ENCODE measurements at places on chromosomes 4 and X.

- DNase-seq = no peak
These were observed 88.4 kb downstream of the PPP3CA start for GRCh38 chr4:101258883-101259282.

DNA sequence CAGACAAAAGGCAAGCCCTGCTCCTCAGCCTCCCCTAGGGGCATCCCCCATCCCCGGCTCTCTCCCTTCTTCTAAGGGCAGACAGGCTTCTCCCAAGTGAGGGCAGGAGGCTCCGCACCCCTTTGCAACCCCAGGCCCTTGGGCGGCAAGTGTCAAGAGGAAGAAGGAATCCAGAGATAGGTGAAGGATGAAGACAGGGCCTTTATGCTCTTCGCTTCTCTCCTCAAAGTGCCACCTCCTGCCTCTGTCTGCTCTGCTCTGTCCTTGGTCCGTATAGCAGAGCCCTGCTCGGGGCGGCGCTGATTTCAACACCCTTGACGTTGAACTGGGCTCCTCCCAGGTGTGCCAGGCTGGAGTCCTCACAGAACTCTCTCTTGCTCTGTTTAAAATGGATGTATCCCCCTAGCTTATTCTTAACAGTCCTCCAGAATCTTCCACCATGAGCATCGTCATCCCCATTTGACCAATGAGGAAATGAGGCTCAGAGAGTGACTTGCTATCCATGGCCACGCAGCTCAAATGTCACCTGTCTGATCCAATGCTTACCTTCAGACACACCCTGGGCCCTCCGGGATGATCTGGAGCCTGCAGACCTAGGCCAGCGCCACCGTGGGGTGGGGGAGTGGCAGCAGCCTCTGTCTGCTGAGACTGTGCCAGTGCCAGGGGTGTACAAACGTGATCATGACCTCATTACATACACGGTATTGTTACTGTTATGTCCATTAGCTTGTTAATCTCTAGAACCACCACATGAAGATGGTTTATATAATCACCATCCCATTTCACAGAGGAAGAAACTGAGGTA is 99.8 kb downstream of the PHKA2 start:
- no peak for DNase-seq

- DNase-seq = no peak
These were observed 183.9 kb downstream of the OPHN1 start for GRCh38 chrX:68249401-68249831.

GRCh38 chrX:122418758-122419157 is 765.3 kb upstream of the GRIA3 start:
- DNase-seq = no peak

- no peak for DNase-seq
These were observed 305.9 kb downstream of the ADGRL3 start for GRCh38 chr4:61505773-61506685.

DNA sequence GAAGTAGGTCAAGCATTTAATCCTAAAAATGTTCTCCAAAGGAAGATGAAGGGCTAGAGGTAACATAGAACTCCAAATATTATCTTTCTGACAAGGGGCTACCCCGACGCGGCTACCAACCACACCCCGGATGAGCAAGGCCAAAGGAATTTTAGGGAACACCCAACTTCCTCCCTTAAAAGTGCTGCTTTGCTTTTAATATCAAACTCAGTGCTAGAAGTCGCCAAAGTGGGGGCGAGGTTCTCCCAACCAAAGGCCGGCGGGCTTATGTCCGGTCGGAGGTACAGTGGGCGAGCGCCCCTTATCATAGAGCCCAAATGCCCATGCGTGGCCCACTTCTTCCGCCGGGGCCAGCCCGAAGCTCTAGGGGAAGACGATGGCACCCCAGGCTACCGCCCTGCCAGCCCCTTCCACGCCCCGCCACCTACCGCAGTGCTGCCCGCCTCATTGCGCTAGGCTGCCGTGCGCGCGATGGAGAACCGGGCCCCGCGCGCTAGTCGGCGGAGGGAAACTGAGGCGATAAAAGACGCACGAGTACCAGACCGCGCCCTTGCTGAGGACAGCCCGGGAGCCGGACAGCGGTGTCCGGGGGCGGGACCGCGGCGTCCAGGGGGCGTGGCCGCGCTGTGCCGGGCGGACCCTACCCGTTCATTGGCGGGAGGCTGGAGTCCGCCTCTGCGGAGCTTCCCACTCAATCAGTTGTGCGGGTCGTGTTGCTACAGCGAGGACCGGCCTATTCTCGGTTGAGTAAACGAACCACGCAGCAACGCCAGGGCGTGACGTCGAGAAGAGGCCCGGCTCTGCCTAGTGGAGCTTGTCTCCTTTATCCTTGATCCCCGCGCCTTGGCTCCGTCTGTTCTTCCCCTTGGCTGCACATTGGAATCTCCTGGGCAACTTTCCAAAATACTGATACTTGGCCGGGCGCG is at the start of gene ACOT9:
ACOT9 (minus strand) TSS at position 580 of the 926 bp plus-strand sequence; CDS start at position 448, 132 bp downstream.
- peak; percentile 44 for DNase-seq

DNA sequence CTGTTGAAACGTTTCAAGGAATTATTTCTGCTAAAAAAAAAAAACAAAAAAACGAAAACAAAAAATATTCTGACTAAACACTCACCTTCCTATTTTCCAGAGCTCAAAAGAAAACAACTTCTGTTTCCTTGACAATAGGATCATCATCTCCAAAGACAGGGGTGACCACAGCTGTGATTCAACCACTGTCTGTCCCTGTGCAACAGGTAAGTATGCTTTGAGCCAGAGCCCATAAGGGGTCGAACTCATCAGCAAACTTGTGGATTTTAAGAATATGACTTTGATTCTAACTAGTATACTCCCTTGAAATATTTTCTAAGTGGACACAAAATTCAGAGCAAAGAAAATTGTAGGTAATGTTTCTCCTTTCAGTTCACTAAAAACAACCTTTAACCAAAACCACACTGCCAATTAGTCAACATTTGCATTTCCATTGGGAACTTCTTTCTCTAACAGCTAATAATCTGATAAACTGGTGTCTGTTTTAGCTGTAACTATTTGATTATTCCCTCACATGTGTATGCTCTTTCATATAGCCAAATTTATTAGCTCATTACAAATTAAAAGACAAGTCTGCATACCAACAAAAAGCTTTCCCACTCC is 186.1 kb downstream of the PALLD start:
- no peak for DNase-seq

- no peak for DNase-seq
These were observed 184.0 kb upstream of the TBL1X start for GRCh38 chrX:9280831-9281230.

- no peak for DNase-seq
These were observed 55.7 kb upstream of the CLDN34 start for GRCh38 chrX:9911487-9911886.

- DNase-seq = no peak
These were observed 276.9 kb upstream of the TACR3 start for GRCh38 chr4:103996637-103997036.

DNA sequence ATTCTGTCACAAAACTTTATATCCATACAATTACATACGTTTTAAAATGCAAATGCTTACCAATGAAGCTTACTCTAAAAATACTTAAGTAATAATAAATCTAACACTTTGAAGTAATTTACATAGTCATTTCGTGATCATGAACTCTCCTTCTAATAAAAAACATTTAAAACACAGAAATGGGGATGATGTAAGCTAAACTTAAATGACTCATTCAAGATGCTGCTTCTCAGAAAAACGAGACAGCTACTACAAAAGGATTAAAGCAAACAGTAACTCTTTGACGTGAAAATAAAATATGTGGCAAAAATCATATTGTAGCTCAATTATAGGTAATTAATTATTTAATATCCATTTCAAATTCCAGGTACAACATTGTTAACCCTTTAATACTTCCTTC is 148.7 kb downstream of the FGF16 start:
- DNase-seq = no peak

DNA sequence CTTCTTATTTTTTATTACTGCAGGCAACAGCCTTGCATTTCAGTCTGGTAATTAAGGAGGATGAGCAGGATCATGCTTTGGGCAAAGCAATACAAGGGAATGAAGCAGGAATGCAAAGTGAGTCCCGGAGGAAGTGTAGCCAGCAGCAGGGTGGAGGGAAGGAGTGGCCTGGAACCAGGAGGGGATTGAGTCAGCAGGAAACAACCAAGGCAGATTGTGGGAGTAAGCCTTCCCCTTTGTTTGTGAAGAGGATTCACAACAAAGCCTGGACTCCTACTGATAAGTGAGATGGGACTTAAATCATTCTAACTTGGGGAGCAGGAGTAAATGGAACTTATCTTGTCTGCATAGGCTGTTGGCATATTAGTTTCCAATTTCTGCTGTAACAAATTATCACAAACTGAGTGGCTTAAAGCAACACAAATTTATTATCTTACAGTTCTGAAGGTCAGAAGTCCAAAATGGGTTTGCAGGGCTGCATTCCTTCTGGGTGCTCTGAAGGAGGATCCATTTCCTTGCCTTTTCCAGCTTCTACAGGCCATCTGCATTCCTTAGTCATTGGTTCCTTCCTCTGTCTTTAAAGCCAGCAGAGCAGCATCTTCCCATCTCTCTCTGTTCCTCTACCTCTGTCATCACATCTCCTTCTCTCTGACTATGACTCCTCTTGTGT is 93.2 kb upstream of the AP1S2 start:
- DNase-seq = no peak

- DNase-seq = no peak
These were observed 126.4 kb upstream of the NOCT start for GRCh38 chr4:138889216-138889615.

DNA sequence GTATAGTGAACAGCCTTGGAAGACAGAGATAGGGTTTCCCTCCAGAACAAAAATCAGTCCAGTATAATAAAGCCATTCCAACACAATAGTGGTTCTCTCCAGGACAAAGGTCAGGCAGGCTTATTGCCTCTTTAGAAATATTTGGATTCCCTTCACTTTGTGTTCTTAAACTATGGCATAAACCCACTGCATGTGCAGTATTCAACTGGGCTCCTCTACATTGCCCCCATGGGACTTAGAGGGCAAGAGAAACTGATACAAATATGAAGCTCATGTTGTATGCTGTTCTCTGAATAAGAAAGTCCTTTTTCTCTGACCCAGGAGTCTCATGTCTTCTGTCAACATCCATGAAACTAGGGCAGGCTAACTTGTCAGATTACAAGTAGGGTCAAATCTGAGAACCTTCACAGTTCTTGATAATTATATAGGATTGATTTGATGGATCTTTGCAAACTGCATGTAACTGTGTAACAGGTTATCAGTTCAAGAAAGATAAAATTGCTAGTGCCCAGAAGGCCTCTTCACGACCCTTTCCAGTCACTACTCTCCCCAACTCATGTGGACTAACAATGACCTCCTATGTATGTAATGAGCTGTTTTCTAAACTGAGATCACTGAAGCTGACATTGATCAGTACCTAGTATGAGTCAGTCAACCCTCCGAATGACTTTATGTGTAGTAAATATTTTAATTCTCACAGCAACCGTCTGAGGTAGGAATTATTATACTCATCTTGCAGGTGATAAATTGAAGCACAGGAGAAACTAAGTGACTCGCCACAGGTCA is 31.9 kb upstream of the FAM9C start:
- no peak for DNase-seq

DNA sequence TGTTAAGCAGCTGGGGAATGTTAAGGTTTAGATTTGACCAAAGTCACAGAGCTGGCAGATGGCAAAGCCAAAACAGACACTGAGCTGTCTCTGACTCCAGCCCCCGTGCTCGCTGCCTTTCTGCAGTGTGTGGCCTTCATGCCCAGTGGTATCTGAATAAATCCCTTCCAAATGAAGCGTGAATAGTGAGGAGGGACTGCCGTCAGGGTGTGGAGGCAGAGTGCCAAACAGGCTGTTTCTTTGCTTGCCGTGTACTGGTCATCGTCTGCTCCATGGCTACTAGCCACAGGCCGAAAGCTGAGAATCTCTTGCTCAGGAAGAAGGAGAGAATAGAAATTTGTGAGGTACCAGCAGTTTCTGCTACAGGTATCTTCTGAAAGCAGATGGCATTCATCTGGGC is 19.7 kb downstream of the PRIMPOL start:
- no peak for DNase-seq

DNA sequence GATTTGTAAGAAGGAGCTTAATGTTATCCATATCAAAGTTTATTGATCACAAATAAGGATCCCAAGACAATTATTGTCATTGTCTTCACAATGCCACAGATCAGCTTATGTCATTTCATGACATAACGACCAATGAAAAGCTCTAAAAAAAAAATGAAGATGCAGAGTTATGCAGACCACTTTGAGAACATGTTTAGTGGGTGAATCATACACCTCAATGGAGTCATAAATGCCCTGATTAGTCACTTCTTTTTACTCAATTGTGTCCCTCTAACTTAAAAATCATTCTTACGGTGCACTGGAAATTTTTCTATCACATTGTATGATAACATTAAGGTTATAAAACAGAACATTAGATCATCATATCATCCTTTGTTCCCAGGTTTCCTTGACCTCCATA is 87.6 kb upstream of the GABRG1 start:
- DNase-seq = no peak

DNA sequence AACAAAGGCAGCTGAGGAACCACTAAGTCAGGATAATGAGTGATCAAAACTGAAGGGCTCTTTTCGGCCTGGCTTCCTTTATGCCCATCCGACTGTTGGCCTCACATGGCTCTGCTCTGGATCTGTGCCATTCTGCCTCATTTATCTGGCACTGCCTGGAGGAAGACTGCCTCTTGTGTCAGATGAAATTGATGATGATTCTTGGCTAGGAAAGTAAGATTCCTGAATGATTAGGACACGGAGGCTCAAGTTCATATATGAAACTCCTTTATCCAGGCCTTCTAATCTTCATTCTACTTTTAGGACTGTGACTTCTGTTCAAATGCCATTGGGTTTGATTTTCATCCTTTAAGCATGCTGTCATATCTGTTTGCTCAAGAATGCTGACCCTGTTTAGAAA is 475.4 kb upstream of the RPS6KA3 start:
- no peak for DNase-seq

DNA sequence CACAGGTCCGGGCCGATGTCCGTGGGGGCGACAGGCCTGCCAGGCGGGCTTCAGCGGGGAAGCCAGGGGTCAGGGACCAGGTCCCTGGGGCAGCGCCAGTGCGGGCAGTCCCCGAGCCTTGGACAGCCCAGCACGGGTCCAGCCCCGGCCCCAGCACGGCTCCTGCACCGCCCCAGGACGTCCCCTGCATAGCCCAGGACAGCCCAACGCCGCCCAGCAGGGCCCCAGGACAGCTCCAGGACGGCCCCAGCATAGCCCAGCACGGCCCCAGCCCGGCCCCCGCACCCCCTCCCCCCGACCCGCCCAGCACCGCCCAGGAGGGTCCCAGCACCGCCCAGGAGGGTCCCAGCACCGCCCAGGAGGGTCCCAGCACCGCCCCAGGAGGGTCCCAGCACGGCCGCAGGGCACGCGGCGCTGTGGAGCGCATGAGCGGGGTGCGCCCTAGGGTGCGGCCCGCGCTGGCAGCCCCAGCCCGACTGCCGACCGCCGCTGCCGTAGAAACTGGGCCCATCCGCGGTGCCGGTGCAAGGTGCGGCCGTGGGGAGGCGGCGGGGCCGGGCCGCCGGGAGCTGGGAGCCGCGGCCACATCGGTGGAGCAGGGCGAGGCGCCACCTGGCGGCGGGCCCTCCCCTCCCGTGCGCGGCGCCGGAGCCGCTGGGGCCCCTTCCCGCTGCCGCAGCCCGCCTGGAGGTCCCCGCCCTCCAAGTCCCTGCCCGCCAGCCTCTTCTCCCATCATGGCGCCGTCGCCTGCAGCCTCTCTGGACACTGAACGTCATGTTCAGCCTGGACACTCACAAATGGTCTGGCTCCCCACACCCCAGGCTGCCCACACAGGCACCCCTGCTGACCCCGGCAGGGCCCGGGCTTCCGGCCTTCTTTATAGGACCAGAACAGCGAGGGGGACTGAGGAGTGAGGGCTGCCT is 106.8 kb upstream of the NKX1-1 start:
- peak; percentile 46 for DNase-seq

Data from T-helper 17 cell (primary cell).